Stimulated activated CD4-positive, alpha-beta T cell treated with anti-CD3 and anti-CD28 coated beads, Interleukin-1b, Interleukin-23, amount 100 ng/mL, for 24 hours (primary cell): ENCODE measurements at places on chromosomes 11 and 22.

- DNase-seq, result no peak
These were observed 29.1 kb downstream of the LRFN4 start for GRCh38 chr11:66885950-66886440.

GRCh38 chr11:17413414-17414316, 25.2 kb upstream of the KCNJ11 start:
- no peak for DNase-seq

- DNase-seq, result no peak
These were observed 3.5 kb downstream of the RAB3IL1 start for GRCh38 chr11:61913699-61914395.

GRCh38 chr22:43796567-43796966, 15.5 kb downstream of the EFCAB6 start:
- DNase-seq, result no peak

DNA sequence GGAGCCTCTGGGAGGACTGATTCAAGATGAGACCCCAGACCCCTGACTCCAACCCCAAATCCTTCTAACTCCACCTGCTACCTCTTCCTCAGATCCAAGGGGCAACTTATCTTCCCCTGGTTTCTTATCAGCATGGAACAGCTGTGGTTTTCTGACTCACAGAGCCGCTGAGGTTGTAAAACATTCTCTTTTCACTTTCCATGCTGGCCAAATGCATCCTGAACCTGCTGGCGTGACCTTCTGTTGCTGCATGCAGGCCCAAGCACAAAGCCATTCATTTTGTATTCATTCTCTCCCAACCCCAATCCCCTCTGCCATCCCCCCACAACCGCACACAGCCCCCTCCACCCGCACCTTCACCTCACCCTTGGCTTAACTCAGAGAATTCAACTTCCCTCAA, 70.3 kb downstream of the SEZ6L start:
- DNase-seq, result no peak

DNA sequence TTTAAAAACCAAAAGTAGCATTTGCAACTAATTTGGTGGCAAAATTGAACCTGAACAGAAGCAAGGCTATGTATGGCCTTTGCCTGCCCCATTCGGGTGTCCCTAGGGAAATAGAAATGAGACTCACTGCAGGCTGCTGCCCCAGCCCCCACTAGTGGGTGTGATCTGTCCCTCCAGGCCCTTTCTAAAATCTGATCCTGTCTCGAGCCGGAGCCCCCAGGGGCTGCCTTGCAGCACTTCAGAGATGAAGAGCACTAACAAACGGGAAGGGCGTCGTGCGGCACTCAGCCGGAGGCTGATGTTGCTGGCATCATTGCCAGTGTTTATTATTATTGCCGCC, 43.2 kb downstream of the CD82 start:
- DNase-seq, result no peak

GRCh38 chr11:19790831-19791552, 78.4 kb downstream of the NAV2 start:
- no peak for DNase-seq

GRCh38 chr11:77598195-77598594, 8.4 kb downstream of the AQP11 start:
- DNase-seq, result no peak

GRCh38 chr11:60831143-60831500, 10.8 kb upstream of the CCDC86 start:
- DNase-seq, result peak; percentile 66

DNA sequence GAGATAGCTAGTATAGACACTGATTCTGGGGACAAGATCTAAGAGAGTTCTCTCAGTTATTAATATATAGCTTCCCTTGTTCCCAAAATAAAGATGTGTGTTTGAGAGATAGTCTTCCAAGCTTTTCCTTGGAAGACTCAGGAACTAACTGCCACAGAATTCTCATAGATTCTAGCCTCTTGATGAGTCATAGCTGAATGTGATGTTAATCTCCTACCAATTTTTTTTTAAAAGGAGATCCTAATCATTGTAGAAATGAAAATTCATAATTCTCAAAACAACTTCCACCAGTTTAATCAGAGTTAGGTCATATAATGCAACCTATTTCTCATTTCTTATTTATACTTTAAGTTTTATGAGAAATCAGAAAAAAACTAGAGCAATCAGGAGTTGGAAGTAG, 148.8 kb downstream of the JRKL start:
- no peak for DNase-seq

- no peak for DNase-seq
These were observed 41.4 kb downstream of the PANX1 start for GRCh38 chr11:94169930-94170545.

DNA sequence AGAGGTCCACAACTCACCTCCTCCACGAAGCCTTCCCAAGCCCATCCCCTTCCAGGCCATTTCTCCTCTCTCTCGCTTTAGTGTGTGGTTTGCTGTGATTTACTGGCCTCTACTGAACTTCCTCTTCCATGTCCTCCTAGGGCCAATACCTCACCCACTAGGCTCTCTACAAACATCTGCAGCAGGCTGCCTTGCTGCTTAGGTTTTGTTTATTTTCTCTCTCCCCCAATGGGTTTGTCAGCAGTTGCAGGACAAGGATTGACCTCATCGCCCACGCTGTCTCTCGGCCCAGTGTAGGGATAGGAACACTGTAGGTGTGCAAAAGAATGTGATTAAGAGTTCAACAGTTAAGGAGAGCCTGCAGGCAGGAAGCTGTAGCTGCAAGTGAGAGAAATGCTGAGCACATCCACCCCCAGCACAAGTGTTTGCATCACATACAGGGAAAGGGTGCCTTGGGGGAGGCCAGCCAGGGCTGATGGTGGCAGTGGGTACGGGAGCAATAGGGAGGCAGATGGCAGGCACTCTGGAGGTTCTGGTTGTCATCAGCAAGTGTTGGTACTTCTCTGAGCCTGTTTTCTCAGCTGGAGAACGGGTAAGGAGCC, 1.4 kb downstream of the PC start:
- no peak for DNase-seq

- no peak for DNase-seq
These were observed 52.6 kb downstream of the SWAP70 start for GRCh38 chr11:9716275-9717039.

- no peak for DNase-seq
These were observed 28.8 kb downstream of the KIAA0930 start for GRCh38 chr22:45211848-45212247.

DNA sequence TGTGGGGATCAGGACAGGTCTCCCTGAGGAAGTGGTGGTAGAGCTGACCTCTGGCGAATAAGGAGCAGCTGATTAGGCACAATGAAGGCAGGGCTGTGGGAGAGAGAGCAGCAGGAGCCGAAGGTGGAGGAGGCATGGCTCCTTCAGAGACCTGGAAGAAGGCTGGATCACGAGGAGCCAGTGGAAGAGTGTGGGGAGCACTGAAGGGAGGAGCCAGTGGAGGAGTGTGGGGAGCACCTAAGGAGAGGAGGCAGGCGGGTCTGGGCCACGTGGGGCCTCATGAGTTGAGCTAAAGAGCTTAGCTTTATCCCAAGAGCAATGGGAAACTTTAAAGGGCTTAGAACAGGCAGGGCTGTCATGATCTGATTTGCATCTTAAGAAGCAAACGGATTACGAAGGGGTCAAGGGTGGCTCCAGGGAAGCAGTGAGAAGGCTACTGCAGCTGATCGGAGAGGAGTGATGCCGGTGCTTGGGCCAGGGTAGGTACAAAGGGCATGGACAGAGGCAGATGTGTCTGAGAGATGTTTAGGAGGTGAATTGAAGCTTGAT, 44.9 kb upstream of the EIF3D start:
- DNase-seq, result no peak

DNA sequence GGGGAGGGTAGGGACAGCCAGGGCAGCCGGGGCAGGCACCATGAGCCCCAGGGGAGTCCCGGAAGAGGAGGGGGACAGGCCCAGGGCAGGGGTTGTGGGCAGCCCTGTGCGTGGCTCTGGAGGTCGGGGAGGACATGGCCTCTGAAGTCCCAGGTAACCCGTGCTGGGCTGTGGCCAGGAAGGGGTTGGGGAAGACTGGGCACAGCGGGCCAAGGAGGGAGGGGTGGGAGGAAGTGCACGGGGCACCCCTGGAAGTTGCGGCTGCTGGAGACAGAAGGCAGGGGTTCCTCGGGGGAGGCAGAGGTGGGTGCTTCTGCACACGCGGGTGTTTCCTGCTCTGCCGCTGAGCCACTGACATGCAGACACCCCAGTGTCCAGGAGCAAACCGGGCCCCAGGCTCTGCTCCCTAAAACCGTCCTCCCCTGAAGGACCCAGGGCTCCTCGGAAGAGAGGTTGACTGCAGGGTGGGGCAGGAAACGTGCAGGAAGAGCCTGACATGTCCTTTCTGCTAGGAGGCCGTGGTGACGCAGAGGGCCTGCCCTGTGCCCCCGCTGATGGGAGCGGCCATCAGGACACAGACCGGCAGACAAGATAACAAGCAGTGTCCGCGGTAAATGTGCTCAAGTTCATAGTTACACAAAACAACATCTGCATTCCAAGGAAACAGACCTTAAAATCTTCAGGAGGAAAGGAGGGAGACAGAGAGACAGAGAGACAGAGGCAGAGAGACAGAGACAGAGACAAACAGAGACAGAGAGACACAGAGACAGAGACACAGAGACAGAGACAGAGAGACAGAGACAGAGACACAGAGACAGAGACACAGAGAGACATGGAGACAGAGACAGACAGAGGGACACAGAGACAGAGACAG, 5.7 kb downstream of the TNNI2 start:
- no peak for DNase-seq

GRCh38 chr22:31162015-31162765, 2.2 kb downstream of the RNF185 start:
- no peak for DNase-seq

GRCh38 chr11:63937713-63938478, 906 bp upstream of the NAA40 start:
- DNase-seq, result no peak

GRCh38 chr11:125431481-125431880, 64.6 kb downstream of the FEZ1 start:
- DNase-seq, result no peak

DNA sequence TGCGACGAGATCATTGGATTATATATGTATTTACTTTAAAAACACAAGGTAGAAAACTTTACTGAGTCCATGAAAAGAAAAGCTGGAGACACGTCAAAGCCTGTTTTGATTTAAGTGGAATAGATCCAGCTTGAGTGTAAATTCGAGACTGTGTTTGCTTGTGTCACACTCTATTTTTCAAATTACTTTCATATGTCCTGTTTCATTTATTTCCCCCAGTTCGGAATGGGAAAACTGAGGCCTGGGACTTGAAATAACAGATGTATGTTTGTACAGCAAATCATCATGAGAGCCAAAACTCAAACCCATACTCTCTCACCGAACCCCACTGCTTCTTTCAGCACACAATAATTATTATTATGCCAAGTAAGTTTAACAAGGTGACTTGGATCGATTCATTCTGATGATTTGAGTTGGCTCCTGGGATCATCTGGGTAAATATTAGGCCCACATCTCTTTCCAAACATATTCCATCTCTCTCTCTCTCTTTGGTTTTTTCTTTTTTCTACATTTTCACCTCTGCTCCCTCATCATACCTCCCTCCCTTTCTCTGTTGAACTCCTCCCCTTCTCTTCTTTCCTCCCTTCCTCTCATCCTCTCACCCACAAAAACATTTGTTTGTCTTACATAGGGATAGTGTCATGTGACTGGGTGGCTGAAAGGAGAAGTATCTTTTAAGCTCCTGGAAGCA, 21.2 kb downstream of the FZD4 start:
- DNase-seq, result no peak

GRCh38 chr11:35035894-35036408, 103.0 kb upstream of the CD44 start:
- DNase-seq, result no peak

DNA sequence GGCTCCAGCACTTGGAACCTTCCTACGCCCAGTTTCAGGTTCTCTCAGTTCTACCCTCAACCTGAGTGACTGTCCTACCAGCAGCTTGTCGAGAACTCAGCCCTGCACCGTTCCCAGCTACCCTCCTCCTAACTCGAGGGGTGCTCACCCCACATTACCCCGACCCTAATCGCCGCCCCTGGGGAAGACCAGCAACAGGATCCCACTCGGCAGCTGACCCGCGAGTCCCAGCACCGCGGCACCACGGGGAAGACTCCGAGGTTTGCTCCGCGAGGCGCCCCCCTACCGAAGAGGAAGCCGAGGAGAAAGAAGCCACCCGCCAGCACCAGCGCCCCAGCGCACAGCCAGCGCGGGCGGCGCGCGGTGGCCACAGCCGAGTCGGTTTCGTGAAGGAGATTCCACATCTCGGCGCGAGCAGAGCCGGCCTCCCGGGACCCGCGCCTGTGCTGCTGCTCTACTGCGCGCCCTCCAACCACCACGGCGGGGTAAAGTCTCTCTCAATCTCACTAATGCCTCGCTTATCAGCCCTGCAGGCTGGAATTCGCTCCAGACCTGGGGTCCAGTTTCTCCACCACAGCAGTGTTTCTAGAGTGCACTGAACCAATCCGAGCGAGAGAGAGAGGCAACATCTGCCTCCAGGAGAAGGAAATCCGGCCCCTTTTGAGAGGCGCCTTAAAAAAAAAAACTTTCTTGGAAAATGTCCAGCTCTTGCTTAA, at the start of gene FOLH1:
Gene FOLH1, minus strand, starts transcription at position 597 of the 716 bp plus-strand sequence. Its CDS starts 193 bp downstream, at position 404.
- no peak for DNase-seq
